HAP-1 (cell line): ENCODE measurements at places on chromosomes 7 and 10.
A peak's percentile ranks its signal among the peaks of the same experiment; 100 is the strongest.

DNA sequence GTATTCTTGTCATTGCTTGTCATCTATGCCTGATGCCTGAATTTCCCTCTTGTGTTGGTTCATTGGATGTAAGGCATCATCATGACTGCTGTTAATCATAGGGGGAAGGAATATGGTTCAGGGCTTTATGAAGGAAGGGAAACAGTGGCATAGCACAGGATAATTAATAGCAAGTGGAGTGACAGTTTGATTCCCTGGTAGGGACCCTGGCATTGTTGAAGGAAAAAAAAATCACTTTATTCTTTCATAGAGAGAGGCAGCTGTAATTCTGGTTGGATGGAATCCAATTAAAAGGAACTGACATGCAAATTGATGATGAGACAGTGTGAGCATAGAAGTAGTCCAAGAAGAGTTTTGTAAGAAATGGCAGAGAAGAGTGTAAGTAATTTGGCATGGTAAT lies 121.4 kb downstream of the AUTS2 start:
- DNase-seq = no peak

GRCh38 chr10:131738396-131738735 lies 162.4 kb upstream of the PPP2R2D start:
- no peak for DNase-seq

- DNase-seq = no peak
These were observed 907.9 kb downstream of the ANKRD7 start for GRCh38 chr7:119132436-119132835.

GRCh38 chr7:10412422-10413019 lies 561.2 kb upstream of the PHF14 start:
- peak; percentile 66 for DNase-seq

GRCh38 chr7:135685306-135686084 lies 23.2 kb downstream of the STMP1 start:
- DNase-seq = no peak

GRCh38 chr10:119775529-119775928 lies 49.7 kb downstream of the INPP5F start:
- no peak for DNase-seq

- no peak for DNase-seq
These were observed 51.6 kb upstream of the SRRM3 start for GRCh38 chr7:76149847-76150691.

- no peak for DNase-seq
These were observed 142.2 kb downstream of the TWIST1 start for GRCh38 chr7:18975276-18975675.

- no peak for DNase-seq
These were observed 181.7 kb upstream of the RHOBTB1 start for GRCh38 chr10:61125560-61126170.

DNA sequence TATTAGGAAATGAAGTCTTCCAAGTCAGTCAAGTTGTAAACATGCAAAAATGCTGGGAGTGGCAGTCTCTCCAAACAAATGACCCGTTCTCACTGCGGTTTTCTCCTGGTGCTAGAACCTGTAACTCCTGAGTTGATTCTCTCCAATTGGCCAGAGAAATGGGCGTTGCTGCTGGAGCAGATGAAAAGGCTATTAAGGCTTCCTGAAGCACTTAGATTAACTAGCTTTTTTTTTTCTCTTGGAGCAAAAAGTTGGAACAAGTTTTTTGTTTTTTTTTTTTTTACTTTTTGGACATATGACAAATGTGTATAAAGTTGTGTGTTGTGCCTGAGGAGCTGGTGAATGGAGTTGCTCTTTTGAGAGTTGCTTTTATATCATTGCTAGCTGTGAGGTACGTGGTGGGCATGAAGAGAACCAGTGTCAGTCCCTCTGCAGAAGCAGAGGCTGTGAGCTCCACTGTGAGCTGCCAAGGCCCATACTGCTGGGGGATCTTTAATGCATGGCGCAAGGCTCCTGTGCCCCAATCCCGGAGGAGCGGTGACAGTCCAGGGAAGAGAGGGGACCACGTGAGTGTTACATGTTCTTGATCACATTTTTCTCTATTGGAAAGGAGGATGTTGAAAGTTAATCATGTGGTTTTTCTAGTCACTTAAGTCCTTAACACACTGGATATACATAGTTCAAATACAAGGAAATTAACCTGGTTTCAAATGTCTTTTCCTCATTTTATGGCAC lies 393.6 kb upstream of the GALNT17 start:
- peak; percentile 32 for DNase-seq

- no peak for DNase-seq
These were observed 98.7 kb upstream of the NPTX2 start for GRCh38 chr7:98518159-98518947.

DNA sequence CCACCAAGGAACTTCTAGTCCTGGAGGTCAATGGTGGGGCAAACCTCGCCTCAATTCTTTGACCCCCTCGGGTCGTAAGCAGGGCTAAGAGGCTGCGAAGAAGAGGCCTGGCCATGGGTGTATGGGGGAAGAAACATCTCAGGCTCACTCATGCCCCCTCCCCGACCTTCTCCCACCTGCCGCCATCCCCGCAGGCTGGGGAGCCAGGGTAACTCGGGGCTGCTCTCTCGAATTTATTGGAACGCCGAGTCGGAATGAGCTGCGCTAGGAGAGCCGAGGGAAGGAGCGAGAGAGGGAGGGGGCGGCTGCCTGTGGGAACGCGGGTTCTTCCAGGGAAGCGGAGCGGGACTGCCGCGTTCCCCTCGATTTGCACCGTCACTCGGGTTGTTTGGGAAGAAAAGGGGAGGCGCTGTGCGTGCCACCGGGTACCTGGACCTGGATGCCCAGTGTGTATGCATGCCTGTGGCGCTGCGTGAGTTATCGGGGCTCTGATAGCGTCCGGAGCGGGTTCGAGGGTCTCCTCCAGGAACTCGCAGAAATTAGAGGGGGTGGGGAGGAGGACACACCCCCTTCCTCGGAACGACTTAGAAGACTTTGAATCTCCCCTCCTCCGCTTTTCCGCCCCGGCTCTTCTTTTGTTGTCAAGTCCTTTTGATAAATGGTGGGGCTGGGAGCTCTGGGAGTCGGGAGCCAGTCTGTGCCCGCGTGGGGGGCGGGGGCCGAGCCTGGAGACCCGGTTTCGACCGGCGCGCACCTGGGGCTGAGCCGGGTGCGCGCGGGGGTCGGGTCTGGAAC lies 1.8 kb upstream of the ZNF503 start:
- peak; percentile 68 for DNase-seq

GRCh38 chr7:155300641-155301452 lies 3.2 kb downstream of the INSIG1 start:
- no peak for DNase-seq

DNA sequence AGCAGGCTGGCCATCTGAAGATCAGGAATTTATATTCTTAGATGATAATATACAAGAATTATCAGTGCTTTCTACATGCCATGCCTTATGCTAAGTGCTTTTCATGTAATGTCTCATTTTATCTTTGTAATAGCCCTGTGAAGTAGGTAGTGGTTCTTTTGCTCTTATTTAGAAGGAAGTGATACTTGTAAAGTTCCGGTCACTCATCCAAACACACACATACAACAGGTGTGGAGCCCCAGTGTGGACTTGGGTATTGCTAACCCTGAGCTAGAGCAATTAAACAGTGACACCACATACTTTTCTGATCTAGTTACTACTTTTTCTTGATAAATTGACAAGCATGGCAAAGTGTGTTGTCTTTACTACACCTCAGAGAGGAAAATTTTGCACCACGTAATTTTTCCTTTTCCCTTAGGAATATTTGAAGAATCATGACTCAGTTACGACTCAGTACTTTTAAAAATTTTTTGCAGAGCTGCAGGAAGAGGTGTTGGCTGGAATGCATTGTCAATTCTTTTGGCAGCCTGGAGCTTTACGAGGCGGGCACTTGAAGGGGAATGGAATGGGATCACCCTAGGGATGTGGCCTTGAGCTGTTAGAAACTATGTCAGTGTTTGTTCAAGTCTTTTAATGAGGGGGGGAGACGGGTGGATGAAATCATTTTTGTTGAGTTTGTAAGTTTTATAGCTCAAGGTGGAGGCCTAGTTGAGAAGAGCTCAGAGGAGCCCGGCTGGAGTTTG lies 212.5 kb upstream of the CELF2 start:
- DNase-seq = peak; percentile 18

- DNase-seq = no peak
These were observed 129.9 kb downstream of the CFAP58 start for GRCh38 chr10:104483582-104483981.

DNA sequence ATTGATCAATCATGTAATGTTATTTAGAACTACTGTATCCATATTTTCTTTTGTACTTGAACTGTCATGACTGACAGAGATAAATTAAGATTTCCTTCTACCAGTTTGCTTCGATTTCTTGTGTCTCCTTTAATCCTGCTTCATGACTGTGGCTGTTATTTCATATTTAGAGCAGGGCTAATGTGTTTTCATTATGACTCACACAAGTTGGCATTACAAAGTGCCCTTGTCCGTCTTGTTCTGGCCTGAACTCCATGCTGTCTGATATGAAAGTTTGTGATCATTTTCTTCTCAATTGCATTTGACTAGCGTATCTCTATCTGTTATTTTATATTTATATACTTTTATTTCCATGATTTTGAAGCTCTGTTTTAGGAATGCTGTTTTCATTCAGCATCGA lies 344.1 kb upstream of the PRKCQ start:
- DNase-seq = no peak

DNA sequence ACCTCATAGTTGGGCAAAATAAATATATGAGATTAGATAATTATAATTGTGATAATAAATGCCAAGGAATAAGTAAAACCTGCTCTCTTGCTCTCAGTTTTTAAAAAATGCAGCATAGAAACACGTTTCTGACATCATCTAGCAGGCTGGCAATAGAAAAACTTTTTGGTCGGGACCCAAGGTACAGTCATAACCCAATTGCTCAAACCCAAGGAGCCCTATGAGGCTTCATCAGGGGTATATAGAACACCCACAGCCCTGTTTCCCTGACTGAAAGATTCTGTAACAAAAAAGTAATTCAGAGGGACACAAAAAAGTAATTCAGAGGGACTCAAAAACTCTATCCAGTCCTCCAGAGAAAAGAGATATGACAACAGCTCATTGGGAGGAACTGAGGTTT lies 3.8 kb downstream of the PDE1C start:
- DNase-seq = no peak

GRCh38 chr10:71984126-71984808 lies 20.1 kb downstream of the CHST3 start:
- no peak for DNase-seq

DNA sequence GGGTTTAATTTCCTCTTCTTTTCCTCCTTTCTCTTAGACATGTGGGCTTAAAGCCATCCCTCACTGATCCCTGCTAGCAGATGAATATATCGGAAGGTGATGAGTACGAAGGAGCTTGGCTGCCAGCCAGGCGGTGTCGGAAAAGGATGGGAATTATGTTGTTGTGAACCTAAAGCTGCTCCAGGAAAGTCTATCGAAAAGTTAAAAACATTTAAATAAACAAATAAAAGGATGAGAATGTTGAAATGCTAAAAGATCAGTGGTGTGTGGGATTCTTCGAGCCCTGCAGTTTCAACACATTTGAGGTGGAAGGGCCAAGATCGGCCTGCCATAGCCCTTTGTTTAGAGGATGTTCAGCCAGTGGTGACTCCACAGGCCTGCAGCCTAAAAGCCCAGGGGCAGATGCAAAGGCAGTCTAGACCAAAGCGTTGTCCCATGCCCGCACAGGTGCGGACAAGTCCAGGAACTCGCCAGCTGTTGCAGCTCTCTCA lies 107.9 kb downstream of the JCAD start:
- DNase-seq = no peak

DNA sequence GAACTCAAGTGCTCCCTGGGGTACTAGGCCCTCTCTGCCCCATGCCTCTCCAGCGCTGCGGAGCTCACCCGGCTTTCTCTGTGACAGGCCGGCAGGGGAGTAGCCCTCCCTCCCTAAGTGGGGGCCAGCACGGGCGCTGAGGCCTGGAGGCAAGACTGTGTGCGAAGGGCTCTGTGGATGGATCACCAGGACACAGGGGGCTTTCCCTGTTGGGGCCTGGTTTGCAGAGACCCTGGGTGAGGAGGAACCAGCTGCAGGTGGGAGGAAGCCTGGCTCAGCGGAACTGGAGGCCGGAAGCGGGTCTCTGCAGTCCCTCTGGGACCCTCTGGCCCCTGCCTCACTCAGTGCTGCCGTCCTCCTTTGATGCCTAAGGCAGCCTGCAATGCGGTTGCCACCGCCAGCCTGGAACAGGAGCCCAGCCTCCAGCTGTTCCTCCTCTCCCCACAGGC lies 106.0 kb downstream of the CYTH3 start:
- DNase-seq = no peak

DNA sequence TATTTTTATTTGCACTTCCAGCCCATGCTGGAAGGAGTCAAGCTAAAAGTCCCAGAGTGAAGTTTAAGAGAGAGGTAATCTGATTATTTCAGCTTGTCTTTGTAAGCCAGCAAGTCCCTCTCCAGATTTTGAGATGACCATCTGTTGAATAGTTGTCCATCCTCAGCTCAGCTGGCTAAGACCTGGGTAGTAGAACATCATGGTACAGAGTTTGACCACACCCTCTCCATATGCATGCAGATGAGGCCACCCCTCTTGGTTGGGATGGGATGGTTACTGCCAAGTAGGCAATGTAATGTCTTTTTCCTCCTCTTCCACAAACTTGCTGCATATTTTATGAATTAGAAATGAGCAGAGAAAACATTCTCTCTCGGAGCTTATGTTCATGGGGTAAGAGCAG lies 639.8 kb downstream of the SORCS3 start:
- DNase-seq = no peak

DNA sequence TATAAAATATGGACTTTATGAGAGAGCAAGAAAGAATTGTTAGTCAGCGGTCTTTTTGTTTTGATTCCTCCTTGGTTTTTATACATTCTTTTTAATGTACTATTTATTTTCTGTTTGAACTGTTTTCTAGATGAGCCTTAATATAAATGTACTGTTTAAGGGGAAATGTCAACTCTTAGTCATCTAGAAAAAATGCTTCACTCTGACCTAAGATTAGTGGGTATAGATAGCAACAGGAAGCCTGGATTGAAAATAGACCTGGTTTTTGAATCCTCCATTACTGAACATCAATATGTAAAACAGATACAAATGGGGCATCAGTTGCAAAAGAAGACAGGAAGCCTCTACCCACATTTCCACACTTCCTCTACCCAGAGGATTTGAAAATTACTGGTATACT lies 87.8 kb downstream of the CHRM2 start:
- no peak for DNase-seq

DNA sequence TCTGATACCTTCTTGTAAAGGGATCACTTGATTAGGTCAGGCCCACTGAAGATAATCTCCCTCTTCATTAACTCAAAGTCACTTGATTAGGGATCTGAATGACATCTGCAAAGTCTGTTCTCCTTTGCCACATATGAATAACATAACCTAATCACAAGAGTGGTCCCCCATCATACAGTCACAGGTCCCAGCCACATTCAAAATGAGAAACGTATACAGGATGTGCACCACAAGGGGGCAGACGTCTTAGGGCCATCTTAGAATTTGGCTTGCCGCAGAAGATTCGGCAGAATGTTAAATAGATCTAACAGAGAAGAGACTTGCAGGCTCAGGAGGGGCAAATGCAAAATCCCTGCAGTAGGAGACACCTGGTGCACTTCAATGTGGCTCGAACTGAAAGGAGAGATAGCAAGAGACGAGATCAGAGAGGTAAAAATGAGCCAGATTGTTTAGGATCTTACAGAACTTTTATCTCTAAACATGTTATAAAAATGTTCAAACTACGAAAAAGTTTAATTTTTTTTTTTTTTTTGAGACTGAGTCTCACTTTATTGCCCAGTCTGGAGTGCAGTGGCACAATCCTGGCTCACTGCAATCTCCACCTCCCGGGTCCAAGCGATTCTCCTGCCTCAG lies 10.4 kb upstream of the SMC3 start:
- DNase-seq = peak; percentile 67

- no peak for DNase-seq
These were observed 96.3 kb downstream of the OAT start for GRCh38 chr10:124322191-124322980.

- no peak for DNase-seq
These were observed 28.3 kb upstream of the AFAP1L2 start for GRCh38 chr10:114432566-114433093.
